ENCODE measurements at places on chromosomes 16 and 17.

GRCh38 chr16:66728117-66728787 lies 23.2 kb downstream of the DYNC1LI2 start:
- ATAC-seq: peak; percentile 46

DNA sequence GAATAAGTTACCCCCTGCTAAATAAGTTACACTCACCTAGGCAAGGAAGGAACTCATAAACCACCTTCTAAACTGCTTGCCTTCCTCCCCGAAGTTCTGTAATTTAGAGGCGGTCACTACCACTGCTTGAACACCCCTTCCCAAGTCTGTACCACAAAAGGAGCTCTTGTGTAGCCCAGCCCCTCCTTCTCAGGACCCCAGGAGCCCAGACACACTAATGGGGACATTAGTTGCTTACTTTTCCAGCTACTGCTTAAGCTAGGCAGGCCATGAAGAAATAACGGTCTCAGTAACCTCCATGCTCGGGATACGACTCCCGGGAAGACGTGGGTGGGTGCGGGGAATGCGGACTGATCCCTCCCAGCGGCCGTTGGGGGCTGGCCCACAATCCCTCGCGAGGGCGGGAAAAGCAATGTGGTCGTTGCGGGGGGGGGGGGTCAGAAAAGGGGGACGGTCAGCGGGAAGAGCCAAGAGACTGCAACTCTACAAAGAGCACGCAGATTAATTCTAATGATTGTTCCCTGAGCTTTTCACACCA lies at the start of gene TEX14:
TSS of gene TEX14 (minus strand) at position 345 of the 538 bp plus-strand sequence. CDS start 40,044 bp downstream, outside the sequence.
- ATAC-seq: no peak

DNA sequence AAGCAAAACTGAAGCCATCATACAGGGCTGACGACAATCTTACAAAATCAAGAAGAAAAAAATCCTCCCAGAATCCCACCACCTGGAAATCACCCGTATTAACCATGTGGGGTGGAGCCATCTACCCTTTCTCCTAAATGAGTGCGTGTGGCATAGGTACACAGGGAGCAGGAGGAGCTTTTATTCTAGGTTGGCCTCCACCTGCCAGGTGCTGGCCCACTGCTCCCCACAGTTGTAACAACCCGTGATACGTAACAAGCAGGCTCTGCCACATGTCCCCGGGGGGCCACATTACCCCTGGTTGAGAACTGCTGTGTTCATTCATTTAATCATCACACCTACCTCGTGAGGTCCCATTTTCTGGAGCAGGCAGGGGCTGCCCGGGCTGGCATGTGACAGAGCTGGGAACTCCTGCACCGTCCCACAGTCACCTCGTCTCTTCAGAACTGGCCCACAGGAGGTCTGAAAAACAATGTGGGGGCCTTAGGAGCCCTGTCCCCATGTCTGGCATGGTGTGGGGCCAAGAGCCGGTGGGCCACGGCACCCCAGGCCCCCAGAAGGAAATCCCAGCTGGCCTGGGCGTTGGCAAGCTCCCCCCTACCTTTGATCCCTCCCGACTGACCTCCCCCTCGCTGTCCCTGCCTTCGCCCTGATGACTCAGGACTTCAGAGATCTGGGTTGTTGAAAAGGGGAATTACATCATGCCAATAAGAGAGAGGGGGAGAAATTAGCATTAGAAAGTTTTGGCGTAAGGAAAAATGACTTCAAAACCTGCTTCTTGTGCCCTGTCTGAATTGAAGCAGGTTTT lies 12.9 kb downstream of the CMIP start:
- no peak for ATAC-seq

GRCh38 chr17:60163108-60163784 lies 13.5 kb downstream of the CA4 start:
- ATAC-seq: no peak

DNA sequence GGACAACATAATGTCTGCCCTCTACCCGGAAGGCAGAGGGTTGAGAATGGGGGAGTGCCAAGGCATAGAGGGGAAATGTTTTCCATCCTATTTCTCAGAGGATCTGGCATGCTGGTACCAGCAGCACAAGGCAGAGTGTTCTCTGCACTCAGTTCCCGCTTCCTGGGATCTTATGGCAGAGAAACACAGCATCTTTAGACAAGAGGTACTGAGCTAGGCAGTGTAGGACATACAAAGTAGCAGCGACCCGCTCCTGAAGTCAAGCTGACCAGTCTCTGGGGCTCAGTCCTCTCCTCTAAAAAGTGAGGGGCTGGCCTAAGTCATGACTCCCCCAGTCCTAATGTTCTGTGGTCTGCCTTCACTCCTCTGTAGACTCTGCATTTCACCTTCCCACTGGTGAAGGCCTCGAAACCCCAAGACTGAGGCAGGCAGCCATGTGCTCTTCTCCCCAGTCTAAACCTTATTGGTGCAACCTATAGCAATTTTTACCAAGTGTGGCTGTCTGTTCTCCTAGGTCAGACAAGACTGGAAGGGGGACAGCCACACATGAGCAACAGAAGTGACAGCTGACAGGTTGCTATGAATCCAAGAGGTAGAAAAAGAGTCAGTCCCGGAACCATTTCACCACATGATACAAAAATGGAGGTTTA lies 11.3 kb upstream of the TSPOAP1 start:
- ATAC-seq: no peak

DNA sequence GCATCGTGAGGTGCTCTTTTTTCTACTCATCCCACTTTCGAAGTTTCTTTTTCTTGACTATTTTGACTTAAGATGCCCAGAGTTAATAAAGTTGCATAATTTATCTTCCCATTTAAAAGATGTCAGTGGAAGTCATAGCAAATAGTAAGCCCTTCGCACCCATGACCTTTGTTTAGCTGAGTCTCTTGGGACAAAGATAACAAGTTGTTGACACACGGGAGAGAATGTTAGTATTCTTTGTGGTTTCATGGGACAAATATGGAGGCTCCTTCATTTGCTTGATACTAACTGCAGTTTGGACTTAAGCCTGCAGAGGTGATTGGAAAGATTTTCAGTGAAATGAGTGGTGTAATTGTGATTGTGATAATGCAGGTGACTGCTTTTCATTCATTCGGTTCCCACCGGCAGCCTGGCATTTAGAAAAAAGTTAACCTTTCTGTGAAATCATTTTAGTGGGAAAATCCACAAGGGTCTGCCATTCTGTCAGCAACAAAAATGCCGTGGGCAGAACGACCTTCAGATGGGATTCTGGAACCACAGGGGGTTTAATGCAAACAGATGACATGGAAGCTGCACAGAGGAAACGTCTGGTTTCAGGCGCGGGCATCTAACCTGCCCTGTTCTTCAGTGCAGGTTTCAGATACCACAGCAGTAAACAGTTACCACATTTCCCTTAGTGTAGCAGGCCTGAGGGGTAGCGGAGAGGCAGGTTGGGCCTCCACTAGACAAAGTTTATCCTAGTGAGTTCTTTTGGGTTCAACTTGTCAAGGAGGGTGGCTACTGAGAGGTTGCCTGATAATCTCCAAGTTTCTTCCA lies 123.0 kb downstream of the RPTOR start:
- ATAC-seq: no peak

DNA sequence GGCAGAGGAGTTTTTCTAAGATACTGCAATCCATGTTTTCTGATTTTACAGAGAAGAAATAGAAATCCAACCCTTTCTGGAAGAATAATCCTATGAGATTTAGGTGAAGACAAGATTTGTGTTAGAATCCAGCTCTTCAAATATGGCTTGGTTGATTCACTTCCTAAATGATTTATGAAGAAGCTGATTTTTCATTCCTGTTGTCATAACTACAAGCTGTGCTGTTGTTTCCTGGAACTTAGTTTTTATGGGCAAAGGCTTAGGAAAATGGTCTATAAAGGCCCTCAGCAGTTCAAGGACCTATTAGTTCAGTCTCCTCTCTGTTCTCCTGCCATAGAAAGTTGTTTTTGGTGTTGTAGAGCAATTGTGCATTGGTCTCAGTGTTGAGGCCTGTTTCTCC lies 174.2 kb upstream of the FAM20A start:
- ATAC-seq: no peak

DNA sequence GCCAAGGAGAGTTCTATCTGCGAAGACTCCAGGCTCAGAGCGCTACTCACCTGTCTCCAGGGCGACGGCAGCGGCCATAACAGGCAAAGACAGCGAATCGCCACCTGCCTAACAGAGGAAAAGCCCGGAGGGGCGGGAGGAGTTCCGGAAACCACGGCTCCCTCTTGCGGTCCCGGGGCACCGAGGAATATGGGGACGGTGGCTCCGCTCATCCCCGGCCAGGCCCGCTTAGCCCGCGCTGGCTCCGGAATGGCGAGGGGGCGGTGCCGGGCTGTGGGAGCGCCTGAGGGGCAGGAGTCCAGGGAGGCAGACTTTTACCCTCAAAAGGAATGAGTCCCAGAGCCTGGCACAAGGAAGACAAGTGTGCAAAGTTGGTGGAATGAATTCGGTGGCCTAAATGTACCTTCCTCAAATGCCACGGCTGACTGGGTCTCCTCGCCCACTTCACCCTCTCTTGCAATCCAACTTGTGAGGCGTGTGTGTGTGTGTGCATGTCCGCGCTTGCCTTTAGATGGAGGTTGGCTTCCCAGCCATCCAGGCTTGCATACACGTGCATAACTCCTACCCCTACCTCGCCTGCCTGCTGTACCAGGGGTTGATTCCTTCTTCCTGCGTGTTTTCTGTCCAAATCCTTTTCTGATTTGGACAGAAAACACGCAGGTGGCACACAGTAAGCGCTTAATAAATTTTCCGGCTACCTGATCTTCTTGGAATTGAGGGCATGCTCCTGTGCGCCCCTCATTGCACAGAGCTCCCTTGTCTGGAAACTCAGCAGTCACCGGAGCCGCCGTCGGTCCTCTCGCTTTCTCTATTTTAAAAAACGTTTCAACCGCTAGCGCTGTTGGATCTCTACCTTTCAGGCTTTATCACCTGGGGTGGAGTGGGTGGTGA lies 3.5 kb downstream of the C17orf100 start:
- no peak for ATAC-seq

DNA sequence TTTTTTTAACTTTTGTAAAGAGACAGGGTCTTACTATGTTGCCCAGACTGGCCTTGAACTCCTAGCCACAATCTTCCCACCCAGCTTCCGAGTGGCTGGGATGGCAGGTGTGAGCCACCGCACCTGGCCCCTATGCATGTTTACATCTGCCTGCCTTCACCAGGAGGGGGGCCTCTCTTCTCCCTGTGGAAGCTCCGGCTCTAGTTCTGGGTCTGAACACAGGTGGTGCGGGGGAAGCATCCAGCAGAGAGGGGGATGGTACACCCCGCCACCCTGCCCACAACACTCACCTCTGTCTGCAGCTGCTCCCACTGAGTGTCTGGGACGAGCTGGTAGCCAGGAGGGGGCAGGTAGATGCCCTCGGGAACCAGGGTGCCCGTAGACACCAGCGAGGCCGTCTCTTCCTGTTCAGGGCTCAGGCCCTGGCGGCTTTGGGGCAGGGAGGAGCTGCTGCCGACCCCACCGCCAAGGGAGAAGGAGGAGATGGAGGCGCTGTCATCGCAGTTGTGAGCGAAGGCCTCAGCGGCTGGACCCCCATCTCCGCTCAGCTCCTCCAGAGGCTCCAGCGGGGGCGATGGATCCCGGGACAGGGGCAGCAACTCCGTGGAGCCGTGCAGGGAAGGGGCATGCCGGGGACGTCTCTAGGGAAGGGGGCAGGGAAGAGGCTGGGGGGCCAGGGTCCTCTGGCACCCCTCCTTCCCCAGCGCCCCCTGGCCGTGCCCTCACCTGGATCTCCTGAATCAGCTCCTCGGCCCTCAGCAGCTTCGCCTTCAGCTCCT lies 10.9 kb downstream of the RABEP2 start:
- ATAC-seq: no peak
